Effector memory CD8-positive, alpha-beta T cell (primary cell): ENCODE measurements at places on chromosomes 2 and 18.

DNA sequence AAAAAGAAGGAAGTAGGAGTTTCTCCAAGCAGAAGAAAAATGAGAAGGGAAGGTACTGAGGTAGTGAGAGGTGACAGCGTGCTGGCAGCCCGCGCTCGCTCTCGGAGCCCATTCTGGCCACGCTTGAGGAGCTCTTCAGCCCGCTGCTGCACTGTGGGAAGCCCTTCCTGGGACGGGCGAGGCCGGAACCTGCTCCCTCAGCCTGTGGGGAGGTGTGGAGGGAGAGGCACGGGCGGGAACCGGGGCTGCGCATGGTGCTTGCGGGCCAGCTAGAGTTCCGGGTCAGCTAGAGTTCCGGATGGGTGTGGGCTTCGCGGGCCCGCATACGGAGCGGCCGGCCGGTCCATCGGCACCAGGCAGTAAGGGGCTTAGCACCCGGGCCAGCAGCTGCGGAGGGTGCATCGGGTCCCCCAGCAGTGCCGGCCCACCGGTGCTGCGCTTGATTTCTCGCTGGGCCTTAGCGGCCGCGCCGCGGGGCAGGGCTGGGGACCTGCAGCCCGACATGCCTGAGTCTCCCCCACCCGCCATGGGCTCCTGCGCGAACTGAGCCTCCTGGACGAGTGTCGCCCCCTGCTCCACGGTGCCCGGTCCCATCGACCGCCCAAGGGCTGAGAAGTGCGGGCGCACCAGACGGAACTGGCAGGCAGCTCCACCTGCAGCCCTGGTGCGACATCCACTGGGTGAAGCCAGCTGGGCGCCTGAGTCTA is 11.1 kb upstream of the CYS1 start:
- peak overlapping the region; percentile 72 for H3K4me3 ChIP-seq
- peaks cover 3% of the 10 kb centered on the region for H3K4me1 ChIP-seq
- DNase-seq, result no peak
- H3K27me3 ChIP-seq, result peaks cover 69% of the 10 kb centered on the region
- no peaks in the 10 kb centered on the region for H3K36me3 ChIP-seq
- no peak overlapping the region for H3K27ac ChIP-seq

- peaks cover 3% of the 10 kb centered on the region for H3K36me3 ChIP-seq
- DNase-seq, result no peak
- peaks cover 7% of the 10 kb centered on the region for H3K27me3 ChIP-seq
- H3K27ac ChIP-seq, result no peak overlapping the region
- peaks cover 1% of the 10 kb centered on the region for H3K4me1 ChIP-seq
Measured at GRCh38 chr2:239473211-239473805, 72.5 kb upstream of the HDAC4 start.

DNA sequence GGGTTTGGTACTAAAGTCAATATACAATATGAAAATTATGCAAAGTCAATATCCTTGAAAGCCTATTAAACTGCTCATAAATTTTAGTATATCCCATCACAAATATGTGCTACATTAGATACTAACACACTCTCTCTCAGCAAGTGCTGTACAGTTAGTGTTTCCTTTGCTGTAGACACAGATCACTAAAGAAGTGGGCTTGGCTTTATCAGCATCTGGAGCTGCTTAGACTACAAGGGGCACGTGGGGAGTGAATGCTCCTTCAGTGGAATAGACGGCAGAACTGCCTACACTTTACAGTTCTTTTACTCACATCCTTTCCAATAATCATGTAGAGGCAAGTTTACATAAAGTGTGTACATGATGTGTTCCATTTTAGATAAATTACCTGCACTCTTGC is 26.0 kb upstream of the EFEMP1 start:
- H3K36me3 ChIP-seq, result no peaks in the 10 kb centered on the region
- no peaks in the 10 kb centered on the region for H3K27me3 ChIP-seq
- no peak overlapping the region for H3K27ac ChIP-seq
- DNase-seq, result no peak
- H3K4me3 ChIP-seq, result no peak overlapping the region

DNA sequence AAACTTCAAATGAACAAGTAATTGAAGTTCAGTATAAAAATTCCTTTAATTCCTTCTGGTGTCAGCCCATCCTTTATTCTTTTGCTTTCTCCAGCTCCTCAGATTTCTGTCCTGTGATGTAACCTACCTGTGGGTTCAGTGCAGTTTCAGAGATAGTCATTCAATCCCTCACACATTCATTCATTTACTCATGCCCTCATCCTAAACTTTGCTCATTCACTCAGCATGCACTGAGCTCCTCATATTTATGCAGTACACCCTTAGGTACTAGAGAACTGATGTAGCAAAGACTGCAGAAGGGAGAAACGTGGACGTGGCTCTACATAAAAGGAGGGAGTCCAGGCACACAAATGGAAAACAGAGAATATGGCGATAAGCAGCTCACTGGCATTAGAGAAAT is 45.3 kb upstream of the STAT1 start:
- H3K4me1 ChIP-seq, result peaks cover 34% of the 10 kb centered on the region
- H3K27ac ChIP-seq, result peak overlapping the region; percentile 59
- peaks cover 56% of the 10 kb centered on the region for H3K36me3 ChIP-seq

DNA sequence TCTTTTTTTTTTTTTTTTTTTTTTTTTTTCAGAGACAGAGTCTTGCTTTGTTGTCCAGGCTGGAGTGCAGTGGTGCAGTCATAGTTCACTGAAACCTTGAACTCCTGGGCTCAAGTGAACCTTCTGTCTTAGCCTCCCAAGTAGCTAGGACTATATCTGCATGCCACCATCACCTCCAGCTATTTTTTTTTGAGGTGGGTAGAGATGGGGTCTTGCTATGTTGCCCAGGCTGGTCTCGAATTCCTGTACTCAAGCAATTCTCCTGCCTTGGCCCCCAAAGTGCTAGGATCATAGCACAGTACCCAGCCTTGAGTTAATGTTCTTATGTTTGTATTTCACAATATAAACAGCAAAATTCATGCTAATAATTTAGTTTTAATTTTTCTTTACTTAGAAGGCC is 62.9 kb upstream of the IGFBP2 start:
- no peak overlapping the region for H3K27ac ChIP-seq
- H3K27me3 ChIP-seq, result peaks cover 32% of the 10 kb centered on the region
- no peak for DNase-seq

DNA sequence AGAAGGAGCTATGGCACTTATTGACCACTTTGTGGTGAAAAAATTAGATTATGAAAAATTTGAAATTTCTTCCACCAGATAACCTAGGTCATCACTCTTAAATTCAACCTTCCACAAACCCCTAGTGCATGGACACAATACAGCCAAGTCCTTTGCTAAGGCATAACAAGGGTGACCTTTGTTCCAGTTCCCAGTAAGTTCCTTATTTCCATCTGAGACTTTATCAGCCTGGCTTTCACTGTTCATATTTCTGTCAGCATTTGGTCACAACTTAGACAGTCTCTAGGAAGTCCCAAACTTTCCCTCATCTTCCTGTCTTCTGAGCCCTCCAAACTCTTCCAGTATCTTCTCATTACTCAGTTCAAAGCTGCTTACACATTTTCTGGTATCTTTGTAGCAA is 132.5 kb downstream of the TRABD2A start:
- H3K4me1 ChIP-seq, result no peaks in the 10 kb centered on the region
- no peak for DNase-seq
- no peaks in the 10 kb centered on the region for H3K27me3 ChIP-seq
- no peak overlapping the region for H3K27ac ChIP-seq
- H3K4me3 ChIP-seq, result no peak overlapping the region

DNA sequence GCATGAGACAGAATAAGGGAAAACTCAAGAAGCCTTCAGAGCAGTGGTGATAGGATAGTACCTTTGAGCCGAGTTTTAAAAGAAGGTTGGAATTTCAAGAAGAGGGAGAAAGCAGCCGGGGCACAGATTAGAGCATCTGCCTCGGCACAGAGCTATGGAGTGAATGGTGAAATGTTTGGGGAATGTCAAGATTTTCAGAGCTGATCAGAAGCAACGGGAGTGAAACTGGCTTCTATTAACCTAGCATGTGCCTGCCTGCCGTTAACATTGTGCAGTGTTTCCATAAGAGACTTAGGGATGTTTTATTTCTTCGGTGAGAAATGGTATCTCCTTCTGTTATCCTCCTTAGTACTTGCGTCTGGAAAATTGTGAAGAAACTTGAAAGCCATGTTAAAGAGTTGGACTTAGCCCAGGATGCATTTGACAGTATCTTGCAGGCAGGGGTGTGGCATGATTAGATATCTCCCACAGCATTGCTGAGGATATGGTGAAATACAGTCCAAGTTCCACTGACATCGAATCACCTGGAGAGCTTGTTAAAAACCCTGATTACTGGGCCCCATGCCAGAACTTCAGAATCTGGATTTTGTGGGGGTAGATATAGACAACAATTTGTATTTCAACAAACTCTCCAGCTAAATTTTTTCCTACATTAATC is 96.8 kb upstream of the PPP1CB start:
- no peak overlapping the region for H3K4me3 ChIP-seq
- no peaks in the 10 kb centered on the region for H3K36me3 ChIP-seq
- no peaks in the 10 kb centered on the region for H3K27me3 ChIP-seq
- peaks cover 5% of the 10 kb centered on the region for H3K4me1 ChIP-seq
- peak overlapping the region; percentile 44 for H3K27ac ChIP-seq

- H3K36me3 ChIP-seq, result peaks cover 16% of the 10 kb centered on the region
- peak overlapping the region; percentile 100 for H3K27ac ChIP-seq
- no peak for DNase-seq
Measured at GRCh38 chr2:174395969-174396630, 570 bp downstream of the SCRN3 start.

GRCh38 chr2:119782308-119783027 is 22.7 kb downstream of the PTPN4 start:
- DNase-seq, result no peak
- H3K27me3 ChIP-seq, result no peaks in the 10 kb centered on the region
- peaks cover 36% of the 10 kb centered on the region for H3K4me1 ChIP-seq
- H3K36me3 ChIP-seq, result peaks cover 5% of the 10 kb centered on the region
- H3K4me3 ChIP-seq, result no peak overlapping the region
- H3K27ac ChIP-seq, result no peak overlapping the region

- no peak overlapping the region for H3K27ac ChIP-seq
- H3K4me1 ChIP-seq, result peaks cover 14% of the 10 kb centered on the region
- H3K27me3 ChIP-seq, result no peaks in the 10 kb centered on the region
- no peak overlapping the region for H3K4me3 ChIP-seq
- H3K36me3 ChIP-seq, result peaks cover 3% of the 10 kb centered on the region
Measured at GRCh38 chr18:12928641-12929040, 19.2 kb upstream of the SEH1L start.

GRCh38 chr2:98658816-98659490 is 50.6 kb downstream of the UNC50 start:
- H3K4me1 ChIP-seq, result peaks cover 50% of the 10 kb centered on the region
- no peaks in the 10 kb centered on the region for H3K27me3 ChIP-seq
- peak; percentile 27 for DNase-seq
- peak overlapping the region; percentile 90 for H3K27ac ChIP-seq

DNA sequence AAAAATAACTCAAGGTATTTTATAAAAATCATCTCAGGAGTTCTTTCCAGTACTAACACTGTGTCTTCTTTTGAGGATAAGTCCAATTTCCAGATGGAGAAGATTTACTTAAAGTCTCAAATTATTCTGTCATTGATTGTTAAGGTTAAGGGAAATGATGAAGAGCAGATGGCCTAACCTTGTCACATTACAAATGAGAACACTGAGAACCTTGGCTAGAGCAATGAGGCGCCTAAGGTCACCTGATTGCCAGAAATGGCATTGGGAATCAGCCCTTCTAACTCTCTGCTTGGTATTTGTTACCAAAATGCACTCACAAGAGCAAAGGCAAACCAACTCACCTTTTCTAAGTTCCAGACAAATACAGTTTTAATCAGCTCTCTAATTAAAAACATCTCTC is 835.1 kb downstream of the RNF144A start:
- H3K36me3 ChIP-seq, result peaks cover 10% of the 10 kb centered on the region
- H3K4me1 ChIP-seq, result peaks cover 19% of the 10 kb centered on the region
- H3K27me3 ChIP-seq, result no peaks in the 10 kb centered on the region
- H3K4me3 ChIP-seq, result no peak overlapping the region

GRCh38 chr18:59300676-59301285 is 17.7 kb downstream of the CPLX4 start:
- DNase-seq, result no peak
- H3K36me3 ChIP-seq, result no peaks in the 10 kb centered on the region
- no peaks in the 10 kb centered on the region for H3K4me1 ChIP-seq
- peaks cover 52% of the 10 kb centered on the region for H3K27me3 ChIP-seq

- no peak overlapping the region for H3K27ac ChIP-seq
- peaks cover 2% of the 10 kb centered on the region for H3K36me3 ChIP-seq
- H3K27me3 ChIP-seq, result peaks cover 22% of the 10 kb centered on the region
- H3K4me3 ChIP-seq, result no peak overlapping the region
- no peaks in the 10 kb centered on the region for H3K4me1 ChIP-seq
- DNase-seq, result no peak
Measured at GRCh38 chr2:102179788-102180686, 6.8 kb upstream of the IL1RL2 start.

GRCh38 chr18:12803069-12803936 is 80.7 kb downstream of the PTPN2 start:
- no peaks in the 10 kb centered on the region for H3K27me3 ChIP-seq
- H3K4me3 ChIP-seq, result no peak overlapping the region
- H3K27ac ChIP-seq, result peak overlapping the region; percentile 44
- H3K36me3 ChIP-seq, result peaks cover 23% of the 10 kb centered on the region
- H3K4me1 ChIP-seq, result peaks cover 25% of the 10 kb centered on the region

GRCh38 chr2:184577743-184578142 is 20.6 kb upstream of the ZNF804A start:
- H3K4me1 ChIP-seq, result no peaks in the 10 kb centered on the region
- H3K27me3 ChIP-seq, result no peaks in the 10 kb centered on the region
- no peaks in the 10 kb centered on the region for H3K36me3 ChIP-seq
- no peak overlapping the region for H3K4me3 ChIP-seq
- no peak overlapping the region for H3K27ac ChIP-seq
- DNase-seq, result no peak

DNA sequence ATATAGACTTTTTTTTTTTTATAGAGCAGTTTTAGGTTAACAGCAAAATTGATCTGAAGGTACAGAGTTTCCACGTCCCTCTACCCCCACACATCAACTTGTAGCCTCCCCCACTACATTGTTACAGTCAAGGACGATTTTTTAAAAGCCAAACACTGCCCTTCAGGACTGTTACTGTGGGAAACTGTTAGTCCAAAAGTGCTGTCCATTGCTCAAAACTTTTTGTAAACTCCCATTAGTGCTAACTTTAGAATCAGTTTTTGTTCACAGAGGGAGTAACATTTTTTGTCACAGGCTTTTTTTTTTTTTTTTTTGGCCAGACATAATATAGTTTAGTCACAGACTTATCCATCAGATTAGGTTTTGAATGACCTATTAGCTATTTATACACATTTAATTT is 24.1 kb downstream of the ELP2 start:
- no peak for DNase-seq
- H3K27ac ChIP-seq, result no peak overlapping the region
- H3K36me3 ChIP-seq, result peaks cover 71% of the 10 kb centered on the region
- H3K4me1 ChIP-seq, result peaks cover 13% of the 10 kb centered on the region
- no peaks in the 10 kb centered on the region for H3K27me3 ChIP-seq
- no peak overlapping the region for H3K4me3 ChIP-seq

- H3K27me3 ChIP-seq, result peaks cover 2% of the 10 kb centered on the region
- H3K4me3 ChIP-seq, result no peak overlapping the region
- no peaks in the 10 kb centered on the region for H3K4me1 ChIP-seq
- no peak overlapping the region for H3K27ac ChIP-seq
Measured at GRCh38 chr2:150909613-150910012, 352.1 kb downstream of the RBM43 start.
